ENCODE measurements at places on chromosomes 1 and 21. TPM values are rescaled to one million over a fixed set of nuclear protein-coding genes. Genes with fewer than 3 reads are reported as not detected.
A peak's percentile ranks its signal among the peaks of the same experiment; 100 is the strongest.

DNA sequence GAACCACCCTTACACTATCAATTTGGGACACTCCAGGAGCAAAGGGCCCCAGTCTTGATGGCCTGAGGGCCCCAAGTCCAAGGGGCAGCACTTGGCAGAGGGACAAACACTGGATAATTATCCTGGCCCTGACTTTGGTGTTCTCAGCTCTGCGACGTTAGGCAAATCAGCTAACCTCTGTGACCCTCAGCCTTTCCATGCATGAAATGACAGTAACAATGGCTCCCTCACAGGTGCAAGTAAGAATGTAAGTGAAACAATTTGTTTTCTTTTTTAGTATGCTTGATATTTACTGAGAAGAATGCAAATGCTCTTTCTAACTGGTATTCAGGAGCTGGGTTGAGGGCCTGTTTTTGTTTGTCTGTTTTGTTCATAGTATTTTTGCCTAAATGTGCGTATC lies 61.6 kb upstream of the PRDX6 start:
- DNase-seq: no peak
- H3K27ac ChIP-seq: no peak overlapping the region
- no peaks in the 10 kb centered on the region for H3K27me3 ChIP-seq
- H3K36me3 ChIP-seq: no peaks in the 10 kb centered on the region
- no peak overlapping the region for H3K4me3 ChIP-seq

DNA sequence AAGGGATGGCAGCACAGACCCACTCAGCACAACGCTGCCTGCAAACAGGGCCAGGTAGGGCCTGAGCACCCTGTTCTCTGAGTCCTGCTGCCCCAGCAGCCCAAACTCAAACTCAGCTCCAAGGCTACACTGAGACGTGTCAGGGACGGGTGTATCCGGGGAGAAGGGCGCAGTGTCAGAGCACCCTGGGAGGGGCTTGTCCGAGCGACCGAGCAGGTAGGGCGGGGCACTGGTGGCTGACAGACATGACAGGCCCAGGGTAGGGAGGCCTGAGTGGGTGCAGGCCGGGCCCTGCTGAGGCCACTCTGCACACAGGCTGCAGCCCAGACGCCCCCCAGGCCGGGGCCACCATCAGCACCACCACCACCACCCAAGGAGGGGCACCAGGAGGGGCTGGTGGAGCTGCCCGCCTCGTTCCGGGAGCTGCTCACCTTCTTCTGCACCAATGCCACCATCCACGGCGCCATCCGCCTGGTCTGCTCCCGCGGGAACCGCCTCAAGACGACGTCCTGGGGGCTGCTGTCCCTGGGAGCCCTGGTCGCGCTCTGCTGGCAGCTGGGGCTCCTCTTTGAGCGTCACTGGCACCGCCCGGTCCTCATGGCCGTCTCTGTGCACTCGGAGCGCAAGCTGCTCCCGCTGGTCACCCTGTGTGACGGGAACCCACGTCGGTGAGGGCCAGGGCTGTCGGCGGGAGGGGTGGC lies 5.5 kb downstream of the SCNN1D start:
- H3K4me1 ChIP-seq: no peaks in the 10 kb centered on the region
- DNase-seq: peak; percentile 36
- H3K27ac ChIP-seq: no peak overlapping the region
- no peaks in the 10 kb centered on the region for H3K36me3 ChIP-seq
- H3K27me3 ChIP-seq: no peaks in the 10 kb centered on the region

GRCh38 chr21:34688145-34688544 lies 19.4 kb downstream of the CLIC6 start:
- H3K4me1 ChIP-seq: peaks cover 3% of the 10 kb centered on the region
- no peak for DNase-seq
- no peak overlapping the region for H3K4me3 ChIP-seq
- no peaks in the 10 kb centered on the region for H3K27me3 ChIP-seq

- H3K27me3 ChIP-seq: no peaks in the 10 kb centered on the region
- no peaks in the 10 kb centered on the region for H3K36me3 ChIP-seq
- no peak overlapping the region for H3K27ac ChIP-seq
- DNase-seq: no peak
- peaks cover under 1% of the 10 kb centered on the region for H3K4me1 ChIP-seq
- no peak overlapping the region for H3K4me3 ChIP-seq
Observed at GRCh38 chr1:206491616-206492015, 15.7 kb upstream of the RASSF5 start.

- no peak for DNase-seq
- H3K4me1 ChIP-seq: peaks cover 12% of the 10 kb centered on the region
- no peaks in the 10 kb centered on the region for H3K36me3 ChIP-seq
- no peaks in the 10 kb centered on the region for H3K27me3 ChIP-seq
- H3K27ac ChIP-seq: no peak overlapping the region
Observed at GRCh38 chr1:19608232-19608631, 35.9 kb upstream of the NBL1 start.

DNA sequence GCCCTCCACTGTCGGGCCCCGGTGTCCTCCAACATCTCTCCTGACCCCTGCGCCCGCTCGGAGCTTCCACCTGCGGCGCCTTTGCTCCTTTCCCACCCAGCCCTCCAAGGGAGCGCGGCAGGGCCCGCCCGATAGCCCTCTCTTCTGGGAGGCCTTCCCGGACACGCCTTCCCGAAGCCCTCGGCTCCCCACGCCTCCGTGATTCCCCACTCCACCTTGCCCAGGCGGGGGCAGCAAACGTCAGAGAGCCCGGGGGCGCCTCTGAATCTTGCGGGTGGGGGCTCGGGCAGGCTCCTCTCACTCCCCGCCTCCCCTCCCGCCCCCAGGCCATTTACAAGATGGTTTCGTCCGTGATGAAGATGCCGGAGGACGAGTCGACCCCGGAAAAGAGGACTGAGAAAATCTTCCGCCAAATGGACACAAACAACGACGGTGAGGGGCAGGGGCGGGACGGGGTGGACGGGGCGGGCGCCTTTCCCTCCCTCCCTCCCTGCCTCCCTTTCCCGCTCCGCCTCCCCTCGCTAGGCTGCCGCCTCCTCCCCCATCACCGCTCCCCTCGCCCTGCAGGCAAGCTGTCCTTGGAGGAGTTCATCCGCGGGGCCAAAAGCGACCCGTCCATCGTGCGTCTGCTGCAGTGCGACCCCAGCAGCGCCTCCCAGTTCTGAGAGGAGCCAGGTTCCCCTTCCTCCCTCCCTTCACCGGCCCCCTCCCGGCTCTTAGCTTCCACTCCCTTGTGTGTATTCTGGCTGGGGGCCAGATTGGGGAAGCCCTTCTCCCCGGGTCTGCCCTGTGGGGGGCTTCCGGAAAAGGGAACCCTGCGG lies 7.1 kb downstream of the HPCA start:
- H3K4me1 ChIP-seq: peaks cover 2% of the 10 kb centered on the region
- H3K27me3 ChIP-seq: no peaks in the 10 kb centered on the region
- peak overlapping the region; percentile 35 for H3K4me3 ChIP-seq
- no peaks in the 10 kb centered on the region for H3K36me3 ChIP-seq
- H3K27ac ChIP-seq: no peak overlapping the region
- peak; percentile 68 for DNase-seq

DNA sequence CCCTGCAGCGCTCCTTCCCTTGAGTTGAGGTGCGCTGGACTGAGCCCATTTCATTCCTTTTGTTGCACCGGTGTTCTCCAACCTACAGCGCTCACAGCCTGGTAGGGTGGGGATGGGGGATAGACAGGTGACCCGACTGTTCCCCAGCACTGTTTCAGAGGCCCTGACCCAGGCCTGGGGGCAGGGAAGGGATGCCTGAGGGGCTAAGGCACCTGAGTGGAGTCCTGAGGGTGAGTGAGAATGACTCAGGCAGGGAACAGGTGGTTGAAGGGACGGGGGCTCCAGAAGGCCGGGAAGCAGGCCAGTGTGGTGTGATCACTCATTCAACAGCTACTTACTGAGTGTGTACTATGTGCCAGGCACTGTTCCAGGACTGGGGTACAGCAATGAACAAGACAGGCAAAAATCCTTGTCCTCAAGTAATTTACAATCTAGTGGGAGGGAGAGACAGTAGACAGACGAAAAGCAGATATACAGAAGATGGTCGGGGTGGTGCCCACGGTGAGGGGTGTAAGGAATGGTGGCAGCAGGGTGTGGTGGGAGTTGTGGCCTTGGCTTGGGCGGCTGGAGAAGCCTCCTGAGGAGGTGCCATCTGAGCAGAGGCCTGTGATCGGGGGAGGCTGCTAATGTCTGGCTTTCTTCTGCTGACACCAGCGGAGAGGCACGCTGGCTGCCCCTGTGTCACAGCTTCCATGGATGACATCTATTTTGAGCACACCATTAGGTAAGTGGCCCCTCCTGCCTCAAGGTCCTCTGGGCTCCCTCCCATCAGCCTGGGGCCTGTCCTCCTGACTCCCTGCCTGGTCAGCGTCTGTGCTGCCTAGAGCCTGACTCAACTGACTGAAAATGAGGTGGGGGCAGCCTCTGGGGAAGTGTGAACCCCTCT lies 37.4 kb downstream of the ACOT11 start:
- no peaks in the 10 kb centered on the region for H3K27me3 ChIP-seq
- no peak for DNase-seq
- H3K27ac ChIP-seq: no peak overlapping the region
- H3K36me3 ChIP-seq: no peaks in the 10 kb centered on the region
- H3K4me3 ChIP-seq: no peak overlapping the region

DNA sequence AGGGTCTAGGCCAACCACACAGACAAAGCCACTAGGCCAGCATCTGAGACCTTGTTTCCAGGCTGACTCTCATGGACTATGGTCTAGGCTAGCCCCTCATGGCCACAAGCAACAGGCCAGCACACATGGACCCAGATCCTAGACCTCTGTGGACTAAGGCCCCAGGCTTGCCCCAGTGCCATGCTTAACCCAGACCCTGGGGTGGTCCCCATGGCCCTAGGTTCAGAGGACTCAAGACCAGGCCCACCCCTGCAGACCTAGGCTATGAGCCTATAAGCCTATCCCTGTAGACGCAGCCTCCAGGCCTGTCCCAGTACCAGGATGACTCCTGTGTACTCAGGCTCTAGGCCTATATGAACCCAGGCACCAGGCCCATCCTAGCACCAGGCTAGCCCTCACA lies 1.9 kb upstream of the OR14A2 start:
- no peak overlapping the region for H3K4me3 ChIP-seq
- DNase-seq: no peak

- no peaks in the 10 kb centered on the region for H3K4me1 ChIP-seq
- no peak overlapping the region for H3K27ac ChIP-seq
- no peak for DNase-seq
- no peaks in the 10 kb centered on the region for H3K27me3 ChIP-seq
- no peaks in the 10 kb centered on the region for H3K36me3 ChIP-seq
- no peak overlapping the region for H3K4me3 ChIP-seq
Observed at GRCh38 chr1:234772345-234773147, 162.6 kb upstream of the IRF2BP2 start.

DNA sequence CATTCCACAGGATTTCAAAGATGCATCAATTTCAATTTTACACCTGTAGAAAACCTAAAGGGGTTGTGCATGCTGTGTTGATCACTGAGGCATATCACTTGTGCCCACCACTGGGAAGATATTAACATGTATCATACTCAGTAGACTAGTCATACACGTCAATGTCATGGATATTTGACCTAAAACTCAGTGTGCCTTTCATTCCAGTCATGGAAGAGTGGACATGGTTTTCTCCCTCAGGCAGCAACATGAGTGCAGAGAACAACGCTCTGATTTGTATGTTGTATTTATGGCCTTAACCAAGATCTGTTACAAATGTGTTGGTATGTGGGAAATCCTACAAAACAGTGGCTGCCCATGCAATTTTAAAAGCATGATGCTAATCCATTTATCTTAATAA lies 6.1 kb upstream of the C1orf53 start:
- no peaks in the 10 kb centered on the region for H3K36me3 ChIP-seq
- no peaks in the 10 kb centered on the region for H3K4me1 ChIP-seq
- DNase-seq: no peak
- H3K4me3 ChIP-seq: no peak overlapping the region

- no peak overlapping the region for H3K27ac ChIP-seq
- no peaks in the 10 kb centered on the region for H3K4me1 ChIP-seq
- H3K27me3 ChIP-seq: no peaks in the 10 kb centered on the region
Observed at GRCh38 chr1:114134518-114134917, 19.2 kb downstream of the SYT6 start.

- H3K27me3 ChIP-seq: no peaks in the 10 kb centered on the region
- no peak overlapping the region for H3K27ac ChIP-seq
- no peaks in the 10 kb centered on the region for H3K36me3 ChIP-seq
- H3K4me3 ChIP-seq: no peak overlapping the region
- H3K4me1 ChIP-seq: no peaks in the 10 kb centered on the region
Observed at GRCh38 chr1:27868556-27868931, 3.8 kb upstream of the THEMIS2 start.

- no peak overlapping the region for H3K27ac ChIP-seq
- H3K27me3 ChIP-seq: no peaks in the 10 kb centered on the region
- no peak for DNase-seq
- H3K4me3 ChIP-seq: peak overlapping the region; percentile 20
- no peaks in the 10 kb centered on the region for H3K36me3 ChIP-seq
Observed at GRCh38 chr1:31802190-31803150, 13.4 kb downstream of the SPOCD1 start.

- H3K27me3 ChIP-seq: no peaks in the 10 kb centered on the region
- H3K4me1 ChIP-seq: no peaks in the 10 kb centered on the region
- no peak for DNase-seq
- H3K27ac ChIP-seq: no peak overlapping the region
- H3K36me3 ChIP-seq: no peaks in the 10 kb centered on the region
Observed at GRCh38 chr1:116346943-116347673, 25.9 kb upstream of the ATP1A1 start.

- no peaks in the 10 kb centered on the region for H3K27me3 ChIP-seq
- no peaks in the 10 kb centered on the region for H3K36me3 ChIP-seq
- DNase-seq: no peak
- no peak overlapping the region for H3K27ac ChIP-seq
Observed at GRCh38 chr1:82907313-82907712, 1091.6 kb downstream of the TTLL7 start.

GRCh38 chr1:17295292-17295691 lies 12.7 kb upstream of the PADI4 start:
- no peaks in the 10 kb centered on the region for H3K36me3 ChIP-seq
- no peaks in the 10 kb centered on the region for H3K27me3 ChIP-seq
- H3K4me1 ChIP-seq: no peaks in the 10 kb centered on the region
- no peak for DNase-seq
- no peak overlapping the region for H3K4me3 ChIP-seq

DNA sequence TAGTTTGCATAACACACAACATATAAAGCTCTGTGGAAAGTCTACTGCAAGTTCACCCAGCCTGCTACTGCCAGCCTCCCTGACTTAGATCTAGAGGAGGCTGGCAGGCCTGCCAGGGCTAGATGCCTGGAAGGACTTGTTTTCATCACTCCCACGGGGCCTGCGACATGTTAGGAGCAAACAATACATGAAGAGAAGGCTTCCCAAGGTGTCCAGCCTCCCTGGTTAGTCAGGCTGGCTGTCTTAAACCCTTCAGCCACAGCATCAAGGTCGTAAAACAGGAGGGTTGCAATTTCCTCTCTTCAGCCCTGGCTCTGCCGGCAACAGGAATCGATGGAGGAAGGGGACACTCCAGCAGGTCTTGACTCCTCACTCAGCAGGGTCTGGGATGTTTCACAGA lies 104.5 kb downstream of the NGF start:
- DNase-seq: no peak
- H3K4me1 ChIP-seq: peaks cover 3% of the 10 kb centered on the region
- no peak overlapping the region for H3K27ac ChIP-seq
- H3K27me3 ChIP-seq: no peaks in the 10 kb centered on the region

GRCh38 chr1:94617134-94617805 lies 75.7 kb upstream of the F3 start:
- H3K36me3 ChIP-seq: no peaks in the 10 kb centered on the region
- no peak for DNase-seq
- H3K27me3 ChIP-seq: no peaks in the 10 kb centered on the region
- no peak overlapping the region for H3K4me3 ChIP-seq
- H3K27ac ChIP-seq: no peak overlapping the region

The C1orf94 gene
- not detected for polyA plus RNA-seq

The CACNA1S gene
- 0.05 TPM for polyA plus RNA-seq

The RGS8 gene
- 0.38 TPM for polyA plus RNA-seq

The LAX1 gene
- 0.13 TPM for polyA plus RNA-seq

The IGSF5 gene
- polyA plus RNA-seq: 0.50 TPM

Data from ovary (tissue), 10 donors.